ENCODE measurements at places on chromosomes 2 and 18.

DNA sequence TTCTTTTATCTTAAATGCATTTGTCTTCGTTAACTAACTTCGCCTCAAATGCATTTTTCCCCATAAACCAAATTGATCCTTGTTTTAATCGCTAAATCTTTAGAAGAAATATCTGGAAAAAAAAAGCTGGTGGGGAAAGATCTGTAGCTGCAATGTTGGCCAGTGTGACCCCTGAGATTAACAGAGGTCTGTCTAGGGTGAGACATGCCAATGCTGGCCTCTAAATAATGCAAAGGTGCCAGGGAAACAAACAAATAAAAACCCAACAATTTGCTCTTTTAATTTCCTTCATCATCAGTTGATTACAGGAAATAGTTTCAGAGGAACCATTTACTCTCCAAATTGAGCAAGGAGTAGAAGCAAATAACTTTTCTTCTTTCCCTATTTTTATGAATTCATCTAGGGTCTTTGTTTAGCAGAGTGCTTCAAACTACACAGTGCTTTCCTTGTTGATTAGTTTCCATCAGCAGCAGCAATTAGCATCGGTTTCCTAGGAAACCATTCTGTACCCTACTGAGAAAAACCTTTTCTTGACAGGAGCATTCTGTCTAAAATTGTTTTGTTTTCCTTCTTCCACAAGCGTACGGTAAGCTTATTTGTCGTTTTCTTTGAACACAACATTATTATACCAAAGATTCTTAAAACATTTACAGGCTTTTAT lies 100.5 kb upstream of the UNC80 start:
- no peak for DNase-seq

DNA sequence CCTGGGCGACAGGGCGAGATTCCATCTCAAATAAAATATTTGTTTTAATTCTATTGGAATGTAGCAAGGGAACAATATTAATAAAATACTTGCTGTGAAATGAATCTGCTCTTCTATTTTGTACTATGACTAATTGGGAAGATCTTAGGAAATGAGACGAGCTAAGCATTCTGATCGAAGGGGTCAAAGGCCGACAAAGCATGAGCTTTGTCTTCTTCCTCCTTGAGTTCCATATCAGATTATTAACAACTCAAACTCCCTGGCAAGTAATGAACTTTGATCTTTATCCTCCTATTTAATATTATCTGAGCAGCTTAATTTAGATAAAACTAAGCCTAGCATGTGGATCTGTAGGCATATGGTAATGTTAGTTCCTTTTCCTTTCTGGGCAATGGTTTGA lies 15.5 kb downstream of the GEMIN6 start:
- DNase-seq, result no peak

DNA sequence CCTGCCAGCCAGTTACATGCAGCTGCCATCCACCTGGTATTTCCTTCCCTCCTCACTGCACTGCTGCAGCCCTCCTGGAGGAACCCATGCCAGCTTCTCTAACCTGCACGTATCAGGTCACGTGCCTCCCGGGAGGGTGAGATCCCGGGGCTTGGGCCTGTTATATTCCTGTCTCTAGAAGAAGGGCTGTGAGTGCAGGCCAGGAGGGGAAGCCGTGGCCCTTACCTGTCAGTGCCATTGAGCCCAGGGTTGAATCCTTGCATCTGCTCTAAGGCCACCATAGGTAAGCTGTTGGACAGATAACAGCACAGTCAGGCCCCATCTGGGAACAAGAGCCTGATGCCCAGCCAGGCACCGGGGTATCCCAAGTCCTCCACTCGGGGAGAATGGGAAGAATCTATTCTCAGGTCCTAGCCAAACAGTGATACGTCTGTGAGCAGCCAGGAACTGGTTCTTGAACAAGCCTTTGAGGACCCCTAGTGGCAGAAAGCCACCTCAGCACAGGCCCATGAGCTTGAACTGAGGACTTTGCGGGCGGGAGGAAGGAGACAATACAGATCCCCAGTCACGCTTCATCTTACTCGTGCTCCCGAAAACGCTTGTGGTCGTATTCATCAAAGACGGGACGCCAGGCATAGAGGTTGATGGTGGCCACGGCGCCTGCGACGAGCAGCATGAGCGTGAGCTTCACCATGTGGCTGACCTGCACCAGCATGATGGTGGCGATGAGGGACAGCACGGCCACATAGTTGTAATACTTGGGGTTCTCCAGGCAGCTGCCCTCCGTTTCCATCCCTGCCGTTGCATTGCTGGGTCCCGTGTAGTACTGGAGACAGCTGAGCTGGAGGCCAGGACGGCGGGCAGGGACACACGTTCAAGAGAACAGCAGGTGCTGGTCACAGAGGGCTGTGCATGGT lies 34.4 kb downstream of the CENPO start:
- peak; percentile 40 for DNase-seq

- no peak for DNase-seq
Observed at GRCh38 chr18:75068682-75069435, 140.1 kb downstream of the PTGR3 start.

DNA sequence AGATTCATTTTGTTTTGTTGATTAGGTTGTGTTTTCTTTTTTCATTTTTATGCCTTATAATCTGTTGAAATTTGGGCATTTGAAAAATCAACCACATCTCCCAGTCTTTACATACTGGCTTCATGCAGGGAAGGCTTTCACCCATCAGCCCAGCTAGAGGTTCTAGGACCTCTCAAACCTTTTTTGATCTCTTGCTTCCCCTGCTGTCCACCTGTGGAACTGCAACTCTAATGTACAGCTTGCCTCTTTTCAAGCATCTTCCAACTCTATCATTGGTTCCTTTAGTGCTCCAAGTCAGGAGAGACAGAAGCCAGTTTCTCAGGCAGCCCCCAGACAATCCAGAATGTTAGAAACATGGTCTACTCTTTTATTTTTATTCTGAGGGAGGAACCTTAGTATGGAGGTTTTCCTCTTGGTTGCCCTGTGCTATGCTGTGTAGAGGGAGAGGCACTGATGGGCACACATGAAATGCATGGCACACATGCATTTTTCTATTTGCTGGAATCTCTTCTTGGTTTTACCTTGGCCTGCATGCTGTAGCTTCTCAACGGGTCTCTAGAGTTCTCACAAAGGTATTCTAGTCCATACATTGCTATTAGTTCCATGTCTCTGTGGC lies 107.2 kb upstream of the L3MBTL4 start:
- no peak for DNase-seq

DNA sequence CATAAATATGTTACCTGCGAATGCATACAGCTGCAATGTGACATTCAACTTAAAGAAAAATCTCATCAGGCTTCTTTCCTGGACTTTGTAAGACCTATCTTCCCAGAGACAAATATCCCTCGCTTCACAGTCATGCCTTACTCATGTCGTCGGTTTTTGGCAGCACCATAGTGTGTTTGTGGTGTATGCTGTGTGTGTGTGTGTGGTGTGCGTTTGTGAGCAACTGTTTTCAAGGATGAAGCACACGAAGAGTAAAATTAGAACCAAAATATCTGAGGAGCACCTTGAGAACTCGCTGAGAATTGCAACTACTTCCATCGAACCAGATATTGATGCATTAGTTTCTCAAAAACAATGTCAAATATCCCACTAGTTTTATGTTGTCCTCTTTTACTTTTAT lies 56.9 kb downstream of the ASB1 start:
- DNase-seq, result no peak

GRCh38 chr2:197293252-197294007 lies 17.1 kb downstream of the ANKRD44 start:
- DNase-seq, result no peak

GRCh38 chr2:119366161-119366648 lies 429 bp downstream of the C2orf76 start:
- no peak for DNase-seq

DNA sequence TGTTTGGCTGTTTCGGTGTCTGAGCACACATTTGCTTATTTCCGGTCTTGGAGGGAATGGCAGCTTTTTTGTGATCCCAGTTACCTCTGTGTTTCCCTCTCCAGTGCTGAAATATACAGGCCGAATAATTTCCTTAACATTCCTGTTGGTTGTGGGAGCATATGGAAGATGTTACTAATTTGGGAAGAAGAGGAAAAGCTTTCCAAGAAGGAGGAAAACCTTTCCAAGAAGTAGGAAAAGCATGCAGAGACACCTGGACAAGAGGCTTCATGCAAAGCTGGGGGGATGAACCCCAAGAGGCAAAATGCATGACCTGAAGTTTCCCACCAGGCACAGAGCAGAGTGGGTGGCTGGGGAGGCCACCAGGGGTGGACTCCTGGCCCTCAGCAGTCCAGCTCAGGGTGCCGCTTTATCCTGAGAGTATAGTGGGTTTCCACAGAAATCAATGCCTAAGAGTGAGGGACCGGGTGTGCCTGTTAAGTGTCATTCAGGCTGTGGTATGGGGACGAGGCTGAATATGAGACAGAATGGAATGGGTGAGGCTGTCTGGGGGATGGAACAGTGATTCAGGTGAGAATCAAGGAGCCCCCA lies 25.5 kb upstream of the GNAL start:
- DNase-seq, result no peak

DNA sequence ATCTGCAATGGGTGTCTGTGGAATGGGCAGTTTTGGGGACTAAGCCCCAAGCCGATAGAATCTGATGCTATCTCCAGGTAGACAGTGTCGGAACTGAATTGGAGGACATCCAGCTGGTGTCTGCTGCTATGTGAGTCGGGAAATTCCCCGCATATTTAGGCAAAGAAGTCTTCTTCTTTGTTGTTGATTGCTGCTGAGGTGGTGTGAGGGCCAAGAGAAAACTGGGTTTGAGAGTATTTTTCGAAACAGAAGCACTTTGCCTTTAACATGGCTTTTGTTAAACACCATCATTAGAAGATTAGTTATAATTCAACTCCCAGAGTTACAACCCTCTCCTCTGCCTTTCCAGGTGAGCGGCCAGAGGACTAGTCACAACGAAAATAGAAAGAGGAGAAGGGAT lies 49.4 kb upstream of the ACTR3 start:
- DNase-seq, result no peak

DNA sequence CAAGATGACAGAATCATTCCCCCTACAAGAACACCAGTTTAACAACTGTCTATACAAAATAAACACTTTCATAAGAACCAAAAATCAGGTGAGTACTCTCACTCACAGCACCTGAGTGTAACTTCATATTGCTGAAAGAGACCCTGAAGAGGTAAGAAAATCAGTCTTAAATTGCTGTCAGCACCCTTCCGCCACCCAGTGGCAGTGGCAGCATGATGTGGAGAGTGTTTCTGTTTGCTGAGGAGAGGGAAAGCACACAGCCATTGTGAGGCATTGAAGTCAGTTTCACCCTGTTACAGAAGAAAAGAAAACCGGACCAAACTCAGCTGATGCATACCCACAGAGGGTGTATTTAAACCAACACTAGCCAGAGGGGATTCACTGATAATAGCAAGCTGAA lies 1240.8 kb upstream of the CRIM1 start:
- no peak for DNase-seq

- DNase-seq, result no peak
Observed at GRCh38 chr18:74065366-74065765, 82.3 kb downstream of the FBXO15 start.

- no peak for DNase-seq
Observed at GRCh38 chr2:189500456-189501160, 59.3 kb downstream of the WDR75 start.

DNA sequence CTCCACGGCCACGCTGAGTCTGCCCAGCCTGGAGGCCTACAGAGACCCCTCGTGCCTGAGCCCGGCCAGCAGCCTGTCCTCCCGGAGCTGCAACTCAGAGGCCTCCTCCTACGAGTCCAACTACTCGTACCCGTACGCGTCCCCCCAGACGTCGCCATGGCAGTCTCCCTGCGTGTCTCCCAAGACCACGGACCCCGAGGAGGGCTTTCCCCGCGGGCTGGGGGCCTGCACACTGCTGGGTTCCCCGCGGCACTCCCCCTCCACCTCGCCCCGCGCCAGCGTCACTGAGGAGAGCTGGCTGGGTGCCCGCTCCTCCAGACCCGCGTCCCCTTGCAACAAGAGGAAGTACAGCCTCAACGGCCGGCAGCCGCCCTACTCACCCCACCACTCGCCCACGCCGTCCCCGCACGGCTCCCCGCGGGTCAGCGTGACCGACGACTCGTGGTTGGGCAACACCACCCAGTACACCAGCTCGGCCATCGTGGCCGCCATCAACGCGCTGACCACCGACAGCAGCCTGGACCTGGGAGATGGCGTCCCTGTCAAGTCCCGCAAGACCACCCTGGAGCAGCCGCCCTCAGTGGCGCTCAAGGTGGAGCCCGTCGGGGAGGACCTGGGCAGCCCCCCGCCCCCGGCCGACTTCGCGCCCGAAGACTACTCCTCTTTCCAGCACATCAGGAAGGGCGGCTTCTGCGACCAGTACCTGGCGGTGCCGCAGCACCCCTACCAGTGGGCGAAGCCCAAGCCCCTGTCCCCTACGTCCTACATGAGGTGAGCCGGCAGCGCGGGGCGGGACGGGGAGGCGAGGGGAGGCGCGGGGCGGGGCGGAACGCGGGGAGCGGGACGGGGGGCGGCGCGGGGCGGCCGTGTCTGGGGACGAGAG lies 15.2 kb downstream of the NFATC1 start:
- DNase-seq, result no peak

- DNase-seq, result no peak
Observed at GRCh38 chr2:201228271-201228911, 31.9 kb upstream of the CASP8 start.

GRCh38 chr2:188196343-188197008 lies 95.2 kb upstream of the GULP1 start:
- no peak for DNase-seq

DNA sequence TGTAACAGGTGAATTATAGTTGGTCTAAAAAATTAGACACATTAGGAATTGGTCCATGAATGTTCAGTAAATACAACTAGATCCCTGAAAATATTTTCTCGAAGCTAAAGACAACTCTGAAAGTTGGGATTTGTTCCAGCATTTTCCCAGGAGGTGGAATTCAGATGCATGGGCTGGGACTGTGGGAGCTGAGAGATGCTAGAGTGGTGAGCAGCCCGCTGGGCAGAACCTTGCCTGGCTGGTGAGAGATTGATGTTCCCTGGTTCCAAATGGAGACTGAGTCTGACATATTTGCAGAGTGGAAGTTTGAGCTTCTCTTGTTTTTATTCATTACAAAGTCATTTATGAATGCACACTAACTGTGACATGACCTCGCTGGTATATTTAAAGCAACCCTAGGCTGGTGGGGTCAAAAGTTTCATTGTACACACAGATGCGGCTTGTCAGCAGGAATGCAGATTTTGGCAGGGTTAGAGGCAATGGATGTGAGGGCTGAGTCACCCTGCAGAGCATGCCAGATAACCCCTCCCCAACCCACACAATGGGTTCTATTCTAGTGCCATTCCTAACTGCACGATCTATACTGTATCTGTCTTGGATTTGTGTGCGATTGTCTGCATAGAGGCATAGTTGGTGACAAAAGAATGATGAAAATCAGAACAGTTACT lies 23.5 kb upstream of the TMEM178A start:
- DNase-seq, result no peak

Data from activated T-helper 1 cell treated with anti-CD3 and anti-CD28 coated beads, Interleukin-2, amount 50 U/mL, for 16 hours (primary cell).